Large intestine (tissue), 12 donors: ENCODE measurements at places on chromosomes 1 and 21. TPM values are rescaled to one million over a fixed set of nuclear protein-coding genes. Genes with fewer than 3 reads are reported as not detected.
A peak's percentile ranks its signal among the peaks of the same experiment; 100 is the strongest.

DNA sequence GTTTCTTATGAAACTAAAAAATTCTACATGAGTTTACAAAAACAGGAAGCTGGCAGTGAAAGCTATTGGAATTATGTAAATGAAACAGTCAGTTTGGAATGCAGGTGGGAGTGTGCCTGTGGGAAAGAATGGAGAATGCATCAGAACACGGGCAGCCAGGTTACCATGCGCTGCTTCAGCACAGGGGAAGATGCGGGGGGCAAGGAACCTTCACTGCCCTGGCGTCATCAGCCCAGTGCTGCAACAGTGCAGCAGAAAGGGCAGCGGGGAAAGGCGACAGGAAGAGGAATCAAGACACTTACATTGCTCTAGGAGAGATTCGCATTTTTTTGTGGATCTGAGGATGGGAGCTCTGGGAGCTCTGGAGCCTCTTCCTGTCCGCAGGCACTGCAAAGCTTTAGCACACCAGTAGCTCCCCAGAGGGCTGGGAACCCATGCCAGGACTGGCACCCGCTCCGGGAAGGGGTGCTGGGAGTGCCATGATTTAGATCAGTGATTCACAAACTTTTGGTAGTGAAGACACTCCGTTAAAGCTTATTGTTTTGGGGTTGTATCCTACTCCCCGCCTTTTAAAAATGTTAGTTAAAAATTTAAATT, 64.1 kb upstream of the WDR26 start:
- H3K4me1 ChIP-seq = peaks cover 17% of the 10 kb centered on the region
- H3K36me3 ChIP-seq = no peaks in the 10 kb centered on the region
- no peak overlapping the region for H3K4me3 ChIP-seq

- peaks cover 25% of the 10 kb centered on the region for H3K36me3 ChIP-seq
- peak overlapping the region; percentile 81 for H3K4me3 ChIP-seq
- peaks cover 3% of the 10 kb centered on the region for H3K27me3 ChIP-seq
Observed at GRCh38 chr1:228735871-228736586, 750 bp downstream of the RHOU start.

SDHB gene
- polyA plus RNA-seq = 122 TPM

DNA sequence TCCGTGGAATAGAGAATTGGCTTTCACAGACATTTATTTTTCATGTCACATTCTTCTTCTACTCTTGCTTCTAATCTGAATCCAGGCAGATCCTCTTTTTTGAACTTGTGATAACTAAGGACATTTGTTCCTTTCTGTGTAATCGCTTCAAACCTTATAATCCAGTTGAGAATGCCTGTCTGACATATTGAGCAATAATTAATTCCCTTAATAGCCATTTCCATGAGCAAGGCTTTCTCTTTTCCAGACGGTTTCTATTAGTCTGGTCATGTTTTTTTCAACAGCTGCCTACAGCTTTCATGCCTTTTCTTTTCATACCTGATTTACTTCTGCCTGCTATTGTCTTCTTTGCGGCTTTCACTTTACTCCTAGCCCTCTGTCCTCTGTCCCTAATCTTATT, 163.4 kb downstream of the CYYR1 start:
- H3K27me3 ChIP-seq = no peaks in the 10 kb centered on the region
- H3K36me3 ChIP-seq = no peaks in the 10 kb centered on the region
- H3K4me3 ChIP-seq = no peak overlapping the region
- no peak overlapping the region for H3K27ac ChIP-seq

- H3K27me3 ChIP-seq = no peaks in the 10 kb centered on the region
- no peaks in the 10 kb centered on the region for H3K36me3 ChIP-seq
- no peaks in the 10 kb centered on the region for H3K4me1 ChIP-seq
- H3K27ac ChIP-seq = no peak overlapping the region
Observed at GRCh38 chr21:21730512-21730911, 732.3 kb downstream of the NCAM2 start.

NUAK2 gene
- polyA plus RNA-seq = 8.5 TPM

- peaks cover 8% of the 10 kb centered on the region for H3K4me1 ChIP-seq
- peaks cover 2% of the 10 kb centered on the region for H3K27me3 ChIP-seq
- H3K27ac ChIP-seq = no peak overlapping the region
- H3K36me3 ChIP-seq = no peaks in the 10 kb centered on the region
- no peak overlapping the region for H3K4me3 ChIP-seq
Observed at GRCh38 chr1:24905355-24905978, 24.6 kb downstream of the RUNX3 start.

PTPN22 gene
- 3.6 TPM for polyA plus RNA-seq

DNA sequence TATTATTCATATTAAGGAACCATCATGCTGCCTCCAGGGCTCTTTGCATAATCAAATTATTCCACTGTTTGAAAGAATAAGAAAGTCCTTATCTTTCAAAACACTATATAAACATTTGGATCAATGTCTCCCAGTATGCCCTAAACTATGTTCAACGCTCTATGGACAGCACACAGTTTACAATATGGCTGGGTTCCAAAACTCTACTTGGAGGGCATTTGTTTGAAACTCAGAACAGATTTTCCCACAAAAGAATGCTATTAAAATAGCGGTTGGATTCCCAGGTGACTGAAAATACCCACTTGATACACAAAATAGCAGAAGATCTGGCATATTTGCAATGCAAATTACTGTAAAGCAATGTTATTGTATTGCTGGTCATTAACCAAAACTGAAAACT, 3.2 kb downstream of the HAO2 start:
- peaks cover 19% of the 10 kb centered on the region for H3K4me1 ChIP-seq
- H3K4me3 ChIP-seq = no peak overlapping the region
- H3K36me3 ChIP-seq = no peaks in the 10 kb centered on the region

SIK1 gene
- polyA plus RNA-seq = 6.3 TPM

- H3K4me1 ChIP-seq = peaks cover 10% of the 10 kb centered on the region
- peaks cover 10% of the 10 kb centered on the region for H3K36me3 ChIP-seq
- peak overlapping the region; percentile 2 for H3K27ac ChIP-seq
Observed at GRCh38 chr1:29176576-29176975, 5.1 kb downstream of the SRSF4 start.

- no peaks in the 10 kb centered on the region for H3K36me3 ChIP-seq
- H3K4me1 ChIP-seq = no peaks in the 10 kb centered on the region
- no peak for DNase-seq
- H3K27me3 ChIP-seq = no peaks in the 10 kb centered on the region
- H3K27ac ChIP-seq = no peak overlapping the region
- H3K4me3 ChIP-seq = no peak overlapping the region
Observed at GRCh38 chr1:180899262-180899661, 13.4 kb upstream of the KIAA1614 start.

DNA sequence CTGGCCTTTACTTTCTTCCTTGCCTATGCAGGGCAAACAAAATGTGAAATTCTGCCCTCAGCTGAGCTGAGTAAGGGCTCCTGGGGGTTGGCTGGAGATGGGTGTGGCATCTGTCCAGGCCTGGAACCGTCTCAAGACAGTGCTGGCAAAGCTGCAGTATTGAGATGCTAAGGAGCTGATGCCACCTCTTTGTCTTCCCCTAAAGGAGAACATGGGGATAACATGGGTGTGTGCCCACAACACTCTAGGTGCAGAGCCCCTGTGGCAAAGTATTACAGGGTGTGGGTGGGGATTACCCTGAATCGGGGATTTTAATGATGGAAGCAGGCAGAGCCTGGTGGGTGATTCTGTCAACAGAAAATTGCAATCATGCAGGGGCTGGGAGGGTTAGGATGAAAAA, 2.5 kb upstream of the ST3GAL3 start:
- no peak overlapping the region for H3K4me3 ChIP-seq
- no peak overlapping the region for H3K27ac ChIP-seq
- peaks cover 54% of the 10 kb centered on the region for H3K36me3 ChIP-seq
- no peak for DNase-seq

- no peak overlapping the region for H3K27ac ChIP-seq
- DNase-seq = no peak
- no peaks in the 10 kb centered on the region for H3K27me3 ChIP-seq
- H3K4me1 ChIP-seq = no peaks in the 10 kb centered on the region
Observed at GRCh38 chr1:222073307-222073995, 331.6 kb upstream of the DUSP10 start.
